ENCODE measurements at places on chromosomes 11 and 22. TPM values are rescaled to one million over a fixed set of nuclear protein-coding genes. Genes with fewer than 3 reads are reported as not detected.

OR5M3 gene
- total RNA-seq, result not detected

TMPRSS5 gene
- total RNA-seq, result 0.07 TPM

TRPM5 gene
- not detected for total RNA-seq

KCNJ4 gene
- not detected for total RNA-seq

CAPN5 gene
- total RNA-seq, result 9.7 TPM

TRIM21 gene
- 22.3 TPM for total RNA-seq

HTR3A gene
- total RNA-seq, result 0.25 TPM

AQP11 gene
- total RNA-seq, result 0.75 TPM

MMP12 gene
- not detected for total RNA-seq

JAML gene
- not detected for total RNA-seq

KCNJ11 gene
- total RNA-seq, result 1.3 TPM

SCN3B gene
- 2.1 TPM for total RNA-seq

RTN4RL2 gene
- 0.48 TPM for total RNA-seq

FOLH1 gene
- total RNA-seq, result 0.29 TPM

PLAAT2 gene
- total RNA-seq, result not detected

LAMTOR1 gene
- total RNA-seq, result 201 TPM

POTEH gene
- not detected for total RNA-seq

ELFN2 gene
- 0.96 TPM for total RNA-seq

SYT13 gene
- total RNA-seq, result 8.1 TPM

SCN4B gene
- total RNA-seq, result 0.41 TPM

CARD16 gene
- total RNA-seq, result not detected

SLC15A3 gene
- 2.3 TPM for total RNA-seq

MTMR2 gene
- total RNA-seq, result 33.9 TPM

P2RY6 gene
- total RNA-seq, result 4.5 TPM

HTR3B gene
- total RNA-seq, result not detected

ZNF215 gene
- total RNA-seq, result 1.5 TPM
